ENCODE measurements at places on chromosomes 1 and 21.

- peak; percentile 75 for DNase-seq
Measured at GRCh38 chr1:67479146-67479891, 49.1 kb upstream of the SERBP1 start.

- no peak for DNase-seq
Measured at GRCh38 chr1:153345187-153346076, 3.2 kb downstream of the PGLYRP4 start.

DNA sequence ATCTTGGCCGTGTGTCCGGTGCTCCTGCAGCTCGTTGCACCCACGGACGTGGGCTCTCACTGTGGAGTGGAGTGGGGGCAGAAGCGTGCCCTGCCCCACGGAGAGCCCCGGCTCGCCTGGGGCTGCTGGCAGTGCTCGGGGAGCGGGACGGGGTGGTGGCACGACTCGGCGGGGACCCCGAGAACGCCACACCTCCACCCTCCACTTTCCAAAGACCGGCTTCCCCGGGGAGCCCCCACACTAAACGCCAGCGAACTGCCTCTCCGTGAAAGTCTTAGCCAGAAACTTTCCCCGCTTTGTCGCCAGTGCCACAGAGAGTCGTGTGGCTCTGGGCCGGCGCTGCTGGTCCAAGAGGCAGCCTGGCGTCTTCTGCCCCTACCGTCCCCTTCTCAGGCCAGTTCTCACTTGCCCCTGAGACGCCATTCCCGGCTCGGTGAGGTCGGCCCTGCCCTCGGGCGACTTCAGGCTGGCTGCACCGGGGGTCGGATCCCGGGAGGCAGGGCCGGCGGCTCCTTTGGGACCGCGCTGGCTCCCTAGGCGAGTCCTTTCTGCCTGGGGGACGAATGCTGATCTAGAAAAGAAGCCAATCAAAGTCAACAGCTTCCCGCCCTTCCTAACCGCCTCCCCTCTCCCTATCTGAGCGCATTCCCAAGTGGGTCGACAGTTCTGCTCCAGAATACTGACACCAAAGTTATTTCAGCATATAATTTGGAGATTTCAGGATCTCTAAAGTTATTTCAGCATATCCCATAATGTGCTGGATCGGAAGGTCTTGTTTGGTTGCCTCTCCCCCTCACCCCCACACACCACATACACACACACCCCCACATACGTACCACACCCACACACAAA lies 2.6 kb upstream of the SAMD13 start:
- DNase-seq: no peak

- no peak for DNase-seq
Measured at GRCh38 chr21:39388811-39389155, 39.9 kb upstream of the HMGN1 start.

GRCh38 chr1:64839261-64839660 lies 94.4 kb downstream of the RAVER2 start:
- no peak for DNase-seq

DNA sequence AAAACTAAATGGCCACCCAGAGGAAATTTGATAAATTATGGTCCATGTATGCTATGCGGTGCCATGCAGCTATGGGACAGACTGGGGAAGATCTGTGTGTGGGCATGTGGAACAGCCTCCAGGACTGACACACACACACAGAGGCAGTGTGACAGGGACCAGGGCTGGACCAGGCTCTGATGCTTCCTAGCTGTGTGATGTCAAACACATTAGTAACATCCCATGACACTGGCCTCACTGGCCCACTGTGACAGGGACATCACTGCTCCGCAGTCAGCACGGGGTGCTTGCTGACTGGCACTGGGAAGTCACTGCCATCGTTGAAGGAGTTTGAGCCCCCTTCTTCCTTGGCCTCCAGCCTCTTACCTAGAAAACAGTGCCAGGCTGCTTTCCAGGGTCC lies 13.9 kb downstream of the RAP1GAP start:
- DNase-seq: no peak

DNA sequence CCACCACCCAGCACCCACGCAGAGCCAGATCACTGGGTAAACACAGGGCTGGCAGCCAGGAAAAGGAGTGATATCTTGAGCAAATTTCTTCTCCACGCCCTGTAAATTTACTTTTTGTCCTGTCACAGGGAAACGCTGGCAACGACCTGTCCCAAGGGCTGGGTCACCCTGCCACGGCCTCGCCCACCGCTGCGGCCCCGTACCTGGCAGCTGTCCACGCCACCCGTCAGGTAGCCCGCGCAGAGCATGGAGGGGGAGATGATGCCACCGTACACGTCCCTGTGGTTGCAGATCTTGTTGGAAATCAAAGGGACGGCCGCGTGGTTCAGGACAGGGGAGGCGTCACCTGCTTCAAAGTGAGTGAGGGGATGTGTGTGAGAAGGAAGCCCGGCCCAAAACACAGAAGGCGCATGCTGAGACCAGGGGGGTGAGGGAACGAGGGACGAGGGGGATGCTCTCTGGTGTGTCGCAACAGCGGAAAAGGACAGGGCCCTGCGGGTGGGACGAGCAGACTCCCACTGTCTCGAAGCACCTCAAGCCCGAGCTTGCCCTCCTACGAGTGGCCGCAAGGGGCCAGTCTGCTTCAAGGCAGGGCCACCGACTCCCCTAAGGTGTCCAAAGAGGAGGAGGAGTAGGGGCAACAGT lies 10.1 kb upstream of the TFF1 start:
- peak; percentile 33 for DNase-seq

- no peak for DNase-seq
Measured at GRCh38 chr1:156012051-156012817, 8.5 kb downstream of the SSR2 start.

GRCh38 chr1:33460144-33460543 lies 12.3 kb upstream of the ZSCAN20 start:
- DNase-seq: no peak

DNA sequence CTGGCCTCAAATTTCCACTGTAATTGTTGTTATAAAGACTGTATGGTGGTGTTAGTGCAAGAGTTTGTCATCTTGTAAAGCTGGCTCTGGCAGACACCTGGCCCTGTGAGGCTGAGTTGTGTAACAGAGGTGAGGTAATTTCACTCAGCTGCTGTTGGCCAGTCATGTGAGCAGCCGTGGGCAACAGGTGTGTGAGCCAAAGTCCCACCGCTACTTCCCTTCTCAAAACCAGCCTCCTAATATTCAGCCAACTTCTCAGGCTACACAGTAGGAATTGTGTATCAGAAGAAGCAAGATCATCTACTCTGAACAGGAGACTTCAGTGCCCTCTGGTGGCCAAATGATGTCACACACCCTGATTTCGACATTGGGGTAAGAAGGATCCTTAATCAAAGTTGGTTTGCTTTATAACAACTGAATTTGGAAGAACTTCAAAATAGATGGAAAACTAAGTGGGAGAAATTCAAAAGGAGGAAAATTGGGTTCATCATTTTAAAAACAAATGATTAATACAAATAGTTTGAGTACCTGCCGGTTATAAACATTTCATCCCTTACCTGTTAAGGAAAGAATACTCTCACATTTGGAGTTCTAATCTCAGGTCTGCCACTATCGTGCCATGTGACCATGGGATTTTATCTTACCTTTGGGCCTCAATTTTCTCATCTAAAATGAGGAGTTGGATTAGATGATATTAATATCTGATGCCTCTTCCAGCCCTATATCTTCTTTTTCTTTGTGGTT lies 2.6 kb upstream of the CREG1 start:
- DNase-seq: peak; percentile 59

DNA sequence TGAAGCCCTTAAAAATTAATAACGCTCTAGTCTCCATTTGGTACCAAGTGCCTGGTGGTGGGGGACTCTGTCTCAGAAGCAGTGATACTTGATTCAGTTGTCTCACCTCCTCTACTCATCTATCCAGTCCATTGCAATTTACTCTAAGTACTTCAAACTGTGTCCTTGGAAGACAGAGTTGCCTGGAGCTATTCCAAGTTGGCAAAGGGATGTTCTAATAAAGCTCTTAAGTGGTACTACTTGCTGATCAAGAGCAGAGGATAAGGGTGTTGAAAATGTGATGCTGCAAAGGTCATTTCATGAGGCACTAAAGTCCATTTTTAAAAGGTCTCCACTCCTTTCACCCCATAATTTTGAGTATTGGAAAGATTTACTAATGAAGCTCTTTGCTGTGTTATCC lies 142.2 kb downstream of the NFIA start:
- no peak for DNase-seq

- DNase-seq: no peak
Measured at GRCh38 chr1:50275566-50275965, 147.7 kb downstream of the DMRTA2 start.

DNA sequence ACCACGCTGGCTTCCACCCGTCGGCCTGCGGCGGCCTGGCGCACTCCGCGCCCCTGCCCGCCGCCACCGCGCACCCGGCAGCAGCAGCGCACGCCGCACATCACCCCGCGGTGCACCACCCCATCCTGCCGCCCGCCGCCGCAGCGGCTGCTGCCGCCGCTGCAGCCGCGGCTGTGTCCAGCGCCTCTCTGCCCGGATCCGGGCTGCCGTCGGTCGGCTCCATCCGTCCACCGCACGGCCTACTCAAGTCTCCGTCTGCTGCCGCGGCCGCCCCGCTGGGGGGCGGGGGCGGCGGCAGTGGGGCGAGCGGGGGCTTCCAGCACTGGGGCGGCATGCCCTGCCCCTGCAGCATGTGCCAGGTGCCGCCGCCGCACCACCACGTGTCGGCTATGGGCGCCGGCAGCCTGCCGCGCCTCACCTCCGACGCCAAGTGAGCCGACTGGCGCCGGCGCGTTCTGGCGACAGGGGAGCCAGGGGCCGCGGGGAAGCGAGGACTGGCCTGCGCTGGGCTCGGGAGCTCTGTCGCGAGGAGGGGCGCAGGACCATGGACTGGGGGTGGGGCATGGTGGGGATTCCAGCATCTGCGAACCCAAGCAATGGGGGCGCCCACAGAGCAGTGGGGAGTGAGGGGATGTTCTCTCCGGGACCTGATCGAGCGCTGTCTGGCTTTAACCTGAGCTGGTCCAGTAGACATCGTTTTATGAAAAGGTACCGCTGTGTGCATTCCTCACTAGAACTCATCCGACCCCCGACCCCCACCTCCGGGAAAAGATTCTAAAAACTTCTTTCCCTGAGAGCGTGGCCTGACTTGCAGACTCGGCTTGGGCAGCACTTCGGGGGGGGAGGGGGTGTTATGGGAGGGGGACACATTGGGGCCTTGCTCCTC lies 1.9 kb downstream of the OLIG2 start:
- DNase-seq: no peak

DNA sequence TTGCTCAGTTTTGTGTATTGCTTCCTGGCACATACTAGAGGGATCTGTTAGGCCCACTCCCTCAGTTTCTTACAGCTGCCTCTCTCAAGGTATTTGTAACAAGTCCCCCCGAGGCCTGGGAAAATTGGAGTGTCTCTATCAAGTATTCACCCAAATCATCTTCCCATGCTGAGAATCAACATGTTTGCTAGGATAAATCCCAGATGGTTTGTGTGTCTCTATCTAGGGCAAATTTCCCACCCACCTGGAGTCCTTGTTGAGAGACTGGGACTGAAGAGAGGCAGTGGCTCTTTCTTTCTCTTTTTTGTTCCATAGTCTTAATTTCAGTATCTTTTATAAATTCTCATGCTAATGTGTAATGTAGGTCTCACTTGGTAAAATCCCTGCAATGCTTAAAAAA lies 58.0 kb downstream of the OLFM3 start:
- DNase-seq: no peak

GRCh38 chr1:222634180-222635013 lies 16.5 kb downstream of the MIA3 start:
- DNase-seq: peak; percentile 69

DNA sequence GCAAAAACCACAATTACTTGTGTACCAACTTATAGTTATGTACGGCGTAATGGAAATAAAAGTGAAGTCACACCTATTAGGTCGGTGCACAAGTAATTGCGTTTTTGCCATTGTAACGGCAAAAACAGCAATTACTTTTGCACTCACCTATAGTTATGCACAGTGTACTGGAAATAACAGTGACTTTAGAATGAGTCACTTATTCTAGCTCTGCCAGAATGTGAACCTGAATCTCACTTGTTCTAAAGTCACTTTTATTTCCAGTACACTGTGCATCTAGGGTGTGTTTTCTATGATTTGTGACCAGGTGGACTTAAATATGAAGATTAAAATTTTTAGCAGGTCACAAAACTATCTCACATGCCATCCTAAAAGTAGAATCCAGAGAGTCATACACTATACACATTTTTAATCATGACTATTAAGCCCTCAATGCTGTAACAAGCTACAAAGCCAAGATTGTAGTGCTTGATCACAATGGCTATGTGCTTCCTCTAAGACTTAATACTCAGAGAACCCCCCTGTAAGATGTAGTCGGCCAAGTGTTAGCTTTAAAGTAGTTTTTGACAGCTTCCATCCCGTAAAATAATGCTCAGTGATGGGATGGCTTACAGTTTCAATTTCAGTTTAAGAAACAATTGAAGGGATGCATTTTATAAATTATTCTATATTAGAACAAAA lies 218.8 kb downstream of the NEGR1 start:
- no peak for DNase-seq

DNA sequence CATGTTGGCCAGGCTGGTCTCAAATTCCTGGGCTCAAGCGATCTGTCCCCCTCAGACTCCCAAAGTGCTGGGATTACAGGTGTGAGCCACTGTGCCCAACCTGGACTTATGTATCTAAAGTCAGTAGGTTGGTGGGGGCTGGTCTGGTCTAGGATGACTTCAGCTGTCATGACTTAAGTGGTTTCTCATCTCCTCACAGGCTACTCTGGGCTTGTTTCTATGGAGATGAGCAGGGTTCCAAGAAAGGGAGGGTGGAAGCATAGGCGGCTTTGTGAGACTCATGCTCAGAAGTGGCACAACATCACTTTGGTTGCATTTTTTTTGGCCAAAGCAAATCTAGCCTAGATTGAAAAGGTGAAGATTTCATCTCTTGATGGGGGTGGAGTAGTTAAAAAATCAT lies 115.9 kb upstream of the IVNS1ABP start:
- DNase-seq: no peak

GRCh38 chr21:40227096-40227495 lies 359.9 kb downstream of the PCP4 start:
- DNase-seq: no peak

- no peak for DNase-seq
Measured at GRCh38 chr1:65368403-65368802, 52.1 kb upstream of the LEPR start.

- DNase-seq: no peak
Measured at GRCh38 chr1:101240041-101240430, 3.2 kb downstream of the S1PR1 start.

DNA sequence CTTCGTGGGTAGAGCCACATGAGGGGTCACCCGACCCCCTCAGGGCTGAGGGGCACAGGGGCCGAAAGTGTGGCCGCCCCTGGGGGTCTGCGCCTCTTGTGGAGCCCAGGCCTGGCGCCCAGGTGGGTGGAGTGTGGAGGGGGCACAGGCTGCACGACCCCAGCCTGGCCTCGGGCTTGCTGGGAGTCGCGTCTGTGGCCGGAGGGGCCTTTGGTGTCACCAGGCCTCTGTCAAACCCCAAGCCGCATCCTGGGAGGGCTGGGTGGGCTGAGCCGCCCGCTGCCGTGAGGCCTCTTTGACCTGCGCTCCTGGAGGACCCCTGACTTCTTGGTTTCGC lies 60.7 kb downstream of the FAAP20 start:
- no peak for DNase-seq

DNA sequence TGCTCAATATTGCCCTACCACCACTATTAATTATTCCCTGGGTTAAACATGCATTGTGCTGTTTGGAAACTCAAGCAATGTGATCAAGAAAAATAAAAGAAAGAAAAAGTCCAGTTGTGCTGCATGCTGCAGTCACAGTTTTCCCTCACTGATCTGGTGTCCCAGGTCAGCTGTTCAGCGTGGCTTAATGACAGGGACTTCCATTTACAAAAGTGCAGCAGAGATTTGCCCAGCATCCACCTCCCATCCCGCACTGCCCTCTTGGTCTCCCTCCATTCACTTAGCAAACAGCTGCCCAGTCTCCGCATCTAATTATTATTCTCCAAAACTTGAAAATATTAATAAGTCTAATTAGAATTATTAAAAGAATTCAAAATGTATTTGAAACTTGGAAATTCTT lies 2.0 kb upstream of the OR2T4 start:
- no peak for DNase-seq
